Umbilical cord (tissue), 2 donors: ENCODE measurements at places on chromosomes 3 and 15.

GRCh38 chr3:122642935-122643334 is 37.7 kb upstream of the PARP14 start:
- DNase-seq = no peak

GRCh38 chr15:83379579-83379959 is 67.6 kb upstream of the SH3GL3 start:
- peak; percentile 13 for DNase-seq

GRCh38 chr15:62053439-62054085 is 6.7 kb downstream of the VPS13C start:
- no peak for DNase-seq

DNA sequence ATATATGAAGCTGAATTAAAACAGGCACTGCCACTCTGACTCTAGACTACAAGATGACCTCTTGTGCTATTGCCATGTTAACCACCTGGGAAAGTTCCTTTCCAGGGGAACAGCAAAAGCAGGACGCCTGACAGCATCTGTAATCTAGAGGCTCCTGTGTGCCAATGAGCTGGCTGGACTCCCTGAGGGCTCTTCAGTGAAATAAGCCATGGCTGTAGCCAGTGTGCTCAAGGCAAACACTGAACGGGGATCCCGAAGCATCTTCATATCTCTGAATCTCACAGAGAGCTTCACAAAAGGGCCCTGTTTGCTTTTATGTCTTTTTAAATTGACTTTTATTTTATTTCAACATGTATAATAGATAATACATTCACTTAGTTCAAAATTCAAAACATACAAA is 57.2 kb downstream of the BFSP2 start:
- no peak for DNase-seq

DNA sequence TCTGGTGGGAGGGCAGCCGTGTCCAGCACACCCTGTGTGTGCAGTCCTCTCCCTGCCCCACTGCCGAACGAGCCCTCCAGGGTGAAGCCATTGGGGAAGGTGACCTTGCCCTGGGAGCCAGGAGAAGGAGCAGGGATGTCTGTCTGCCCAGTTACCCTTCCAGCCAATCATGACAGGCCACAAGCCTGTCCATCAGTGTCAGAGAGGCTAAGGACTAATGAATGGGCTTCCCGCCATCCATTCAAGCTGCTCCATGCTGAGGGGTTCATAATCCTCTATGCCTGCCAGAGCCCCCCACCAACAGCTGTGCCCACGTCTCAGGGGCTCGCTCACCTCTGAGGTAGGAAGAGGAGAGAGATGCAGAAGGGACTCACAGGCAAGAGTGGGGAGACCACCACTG is 15.2 kb downstream of the ALS2CL start:
- DNase-seq = no peak

DNA sequence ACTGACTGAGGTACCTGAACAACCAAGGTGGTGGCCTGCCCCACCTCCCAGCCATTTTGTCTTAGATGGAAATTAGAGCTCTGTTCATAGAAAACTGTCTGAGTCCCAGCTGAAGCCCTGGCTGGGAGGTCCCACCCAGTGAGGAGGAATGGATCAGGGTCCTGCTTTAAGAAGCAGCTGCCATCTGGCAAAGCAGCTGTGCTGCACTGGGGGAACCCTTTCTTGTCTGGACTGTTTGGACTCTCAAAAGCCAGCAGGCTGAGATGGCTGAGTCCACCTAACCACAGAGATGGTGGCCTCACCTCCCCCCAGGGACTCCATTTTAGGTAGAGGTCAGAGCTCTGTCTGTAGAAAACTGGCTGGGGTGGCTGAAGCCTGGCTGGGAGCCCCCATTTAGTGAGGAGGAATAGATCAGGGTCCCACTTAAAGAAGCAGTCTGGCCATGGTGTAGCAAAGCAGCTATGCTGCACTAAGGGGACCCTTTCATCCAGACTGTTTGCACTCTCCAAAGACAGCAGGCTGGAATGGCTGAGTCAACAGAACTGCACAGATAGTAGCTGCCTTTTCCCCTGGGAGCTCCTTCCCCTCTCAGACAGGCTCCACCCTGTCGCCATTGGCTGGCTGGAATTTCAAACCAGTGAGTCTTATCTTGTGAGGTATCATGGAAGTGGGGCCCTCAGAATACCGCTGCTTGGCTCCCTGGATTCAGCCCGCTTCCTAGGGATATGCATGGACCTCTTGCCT is 116.9 kb downstream of the EPHA6 start:
- DNase-seq = no peak

DNA sequence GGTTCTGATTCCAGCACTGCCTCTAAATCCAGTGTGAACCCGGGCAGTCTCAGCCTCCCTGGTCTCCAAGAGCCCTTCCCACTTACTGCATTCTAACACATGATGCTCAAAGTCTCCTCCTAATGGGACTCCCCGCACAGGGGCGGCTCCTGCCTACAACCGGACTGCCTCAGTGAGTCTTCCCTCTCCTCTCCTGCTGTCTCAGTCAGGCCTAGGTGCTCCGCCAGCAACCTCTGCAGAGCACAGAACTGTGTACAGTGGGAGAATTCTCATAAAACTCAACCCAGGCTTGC is 28.9 kb downstream of the TBC1D2B start:
- no peak for DNase-seq

- DNase-seq = no peak
Observed at GRCh38 chr3:123457841-123458240, 9.0 kb upstream of the ADCY5 start.

- DNase-seq = no peak
Observed at GRCh38 chr3:182636646-182637045, 156.7 kb upstream of the ATP11B start.

- no peak for DNase-seq
Observed at GRCh38 chr3:49265661-49266386, 11.2 kb downstream of the C3orf62 start.

- no peak for DNase-seq
Observed at GRCh38 chr15:101169495-101170071, 82.3 kb downstream of the CHSY1 start.

DNA sequence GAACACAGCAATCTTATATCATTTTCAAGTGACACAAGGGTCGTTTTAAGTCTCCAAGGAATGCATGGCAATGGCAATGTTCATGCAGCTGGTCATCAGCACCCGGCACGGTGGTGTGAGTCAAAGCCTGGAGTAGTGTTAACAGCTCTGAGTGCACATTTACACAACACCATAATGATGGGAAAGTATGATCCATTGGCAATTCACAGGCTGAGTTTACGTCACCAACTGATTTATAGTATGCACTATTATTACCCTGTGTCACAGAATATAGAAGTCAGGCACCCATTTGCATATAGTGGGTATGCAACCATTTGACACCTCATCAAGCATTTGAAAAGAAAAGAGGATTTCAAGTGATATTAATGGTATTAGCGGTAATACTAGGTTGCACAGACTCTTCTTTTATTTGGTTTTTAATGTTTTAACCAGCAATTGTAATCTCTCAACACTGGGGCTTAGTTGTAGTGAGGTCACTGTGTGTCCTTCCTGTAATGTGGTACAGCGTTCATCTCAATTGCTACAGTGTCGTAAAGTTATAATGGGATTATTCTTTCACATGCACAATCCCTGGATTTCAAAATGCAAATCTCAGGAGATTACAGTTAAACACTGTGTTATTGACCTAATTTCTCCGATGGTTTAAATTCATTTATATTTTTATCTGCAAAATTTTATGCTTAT is 113.8 kb downstream of the C3orf38 start:
- no peak for DNase-seq
